ENCODE measurements at places on chromosomes 3 and 15.

DNA sequence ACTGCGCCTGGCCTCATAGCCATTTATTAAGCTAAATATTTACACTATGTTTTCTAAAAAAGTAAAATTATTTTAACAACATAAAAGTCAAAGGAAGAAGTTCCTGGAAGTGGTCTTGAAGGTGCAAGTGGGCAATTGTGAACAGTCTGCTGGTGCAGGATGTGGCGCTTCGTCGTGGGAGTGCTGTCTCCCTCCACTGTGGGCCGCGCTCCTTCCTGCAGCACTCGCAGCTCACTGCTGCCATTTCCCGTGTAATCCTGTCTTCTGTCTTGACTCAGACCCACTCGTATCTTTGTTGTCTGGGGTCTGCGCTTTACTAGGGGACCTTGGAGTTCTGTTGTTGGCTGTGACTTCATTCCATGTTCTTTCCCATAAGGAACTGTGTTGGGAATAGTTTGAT, 56.3 kb downstream of the APBA2 start:
- peak; percentile 55 for DNase-seq

DNA sequence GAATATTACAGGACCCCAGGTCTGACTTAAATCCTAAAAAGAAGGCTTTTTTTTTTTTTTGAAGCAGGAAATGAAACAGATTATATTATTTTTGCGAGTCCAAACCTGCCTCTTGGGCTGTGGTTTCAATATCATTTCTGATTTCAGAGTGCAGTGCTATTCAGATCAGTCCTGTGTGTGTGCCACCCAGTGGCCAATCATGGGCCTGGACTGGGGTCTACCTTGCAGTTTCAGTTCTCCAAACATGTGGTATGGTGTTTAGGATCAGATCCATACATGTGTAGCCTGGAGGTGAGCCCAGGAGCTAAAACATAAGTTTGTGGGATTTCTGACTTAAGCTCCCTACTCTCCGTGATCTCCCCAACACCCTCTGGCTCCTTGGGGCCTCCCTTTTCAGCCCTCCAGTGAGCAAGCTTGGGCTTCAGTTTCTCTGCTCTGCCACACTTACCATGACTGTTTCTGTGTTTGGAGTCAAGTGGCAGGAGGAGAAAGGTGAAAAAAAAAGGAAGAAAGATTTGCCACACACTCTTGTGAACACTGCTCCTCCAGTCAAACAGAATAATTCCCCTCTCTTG, 12.1 kb upstream of the THSD4 start:
- DNase-seq: no peak

DNA sequence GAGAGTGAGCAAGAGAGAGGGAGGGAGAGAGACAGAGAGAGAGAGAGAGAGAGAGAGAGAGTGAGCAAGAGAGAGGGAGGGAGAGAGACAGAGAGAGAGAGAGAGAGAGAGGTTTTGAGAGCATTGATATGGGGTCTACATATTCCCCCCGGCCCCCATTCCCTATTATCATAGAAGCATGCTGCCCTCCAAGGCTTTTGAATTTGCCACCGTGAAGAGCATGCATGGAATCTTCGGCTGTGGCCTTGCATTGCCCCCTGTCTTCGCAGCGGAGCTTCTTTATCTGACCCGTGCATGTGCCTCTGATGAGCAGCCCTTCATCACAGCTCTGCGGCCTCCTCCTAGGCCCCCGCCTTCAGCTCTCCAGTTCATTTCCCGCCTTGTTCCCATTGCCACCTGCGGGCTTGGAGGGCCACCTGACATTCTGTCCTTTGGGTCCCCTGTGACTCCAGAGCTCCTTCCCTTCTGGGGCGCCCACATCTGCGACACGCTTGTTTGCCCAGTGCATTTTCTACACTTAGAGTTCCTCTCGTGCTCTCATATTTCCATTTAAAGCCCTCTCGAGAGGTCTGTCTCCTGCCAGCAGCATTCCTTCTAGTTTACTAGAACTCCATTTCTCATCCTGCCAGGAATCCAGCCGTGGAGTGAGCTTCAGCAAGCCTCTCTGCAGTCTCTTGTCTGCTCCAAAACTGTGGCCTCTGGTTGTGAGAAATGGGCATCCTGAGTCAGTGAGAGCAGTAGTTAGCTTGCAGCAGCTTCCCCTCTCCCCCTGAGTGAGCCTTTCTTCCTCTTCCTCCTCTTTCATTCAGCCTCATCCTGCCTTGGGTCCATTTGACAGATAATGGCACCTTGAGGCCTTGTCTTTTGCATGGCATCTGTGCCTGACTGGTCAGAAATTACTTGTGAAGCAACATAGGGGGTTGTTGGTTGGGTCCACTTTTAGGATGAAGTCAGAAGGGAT, 25.3 kb downstream of the LPP start:
- DNase-seq: no peak

DNA sequence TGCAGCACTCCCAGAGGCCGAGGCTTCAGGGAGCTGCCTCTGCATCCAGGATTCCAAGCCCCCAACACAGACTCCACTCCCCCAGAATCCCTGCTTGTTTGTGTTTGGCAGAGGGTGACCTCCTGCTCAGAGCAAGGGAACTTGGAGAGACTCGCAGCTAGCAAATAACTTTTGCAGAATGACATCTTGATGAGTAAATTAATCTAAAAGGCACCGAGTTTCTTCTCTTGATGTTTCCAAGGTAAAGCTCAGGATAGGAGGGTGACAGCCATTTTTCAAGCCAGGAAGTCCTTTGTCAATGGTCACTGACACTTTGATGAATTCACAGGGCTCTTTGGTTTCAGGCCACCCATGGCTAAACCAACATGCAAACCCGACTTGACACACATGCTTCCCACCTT, 523.0 kb downstream of the NTRK3 start:
- no peak for DNase-seq

GRCh38 chr15:74211656-74212055, 9.1 kb upstream of the STRA6 start:
- DNase-seq: no peak

All from activated gamma-delta T cell treated with Interleukin-2 at 50 U/mL for 16 hours (primary cell).